ENCODE measurements at places on chromosomes 1 and 21. TPM values are rescaled to one million over a fixed set of nuclear protein-coding genes. Genes with fewer than 3 reads are reported as not detected.
A peak's percentile ranks its signal among the peaks of the same experiment; 100 is the strongest.

GRCh38 chr1:155083052-155083541 lies 4.5 kb downstream of the EFNA3 start:
- no peak for DNase-seq

DNA sequence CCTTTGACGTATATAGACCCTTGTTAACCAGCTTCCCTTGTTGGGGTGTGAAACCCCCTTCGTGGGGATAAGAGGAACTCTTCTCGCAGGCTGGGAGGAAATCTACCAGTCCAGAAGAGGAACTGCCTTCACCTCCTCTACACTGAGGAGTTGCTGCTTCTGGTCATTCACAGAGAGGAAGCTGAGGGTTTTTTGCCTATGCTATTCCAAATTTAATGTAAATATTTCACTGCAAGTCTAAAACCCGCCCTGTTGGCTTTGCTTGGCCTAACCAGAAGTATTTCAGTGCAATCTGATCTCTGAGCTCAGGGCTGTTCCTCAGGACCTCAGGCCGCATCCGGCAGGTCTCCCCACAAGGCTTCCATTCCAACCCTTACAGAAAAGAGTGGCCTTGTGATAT lies 150.1 kb downstream of the HIVEP3 start:
- no peak for DNase-seq

DNA sequence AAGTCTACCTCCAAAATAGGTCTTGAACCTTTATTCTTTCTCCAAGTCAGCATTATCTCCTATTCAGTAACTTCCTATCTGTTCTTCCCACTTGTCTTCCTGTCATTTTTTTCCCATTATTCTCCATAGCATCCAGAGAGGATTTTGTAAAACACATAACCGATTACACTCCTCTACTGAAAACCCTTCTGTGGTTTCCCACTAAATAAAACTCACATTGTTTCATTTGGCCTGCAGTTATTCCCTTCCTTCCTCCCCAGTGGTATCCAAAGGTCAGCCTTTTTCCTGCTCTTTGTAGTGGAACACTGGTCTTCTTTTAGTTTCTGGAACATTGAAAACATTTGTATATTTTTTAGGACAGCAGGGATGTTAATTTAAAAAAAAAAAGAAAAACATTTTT lies 266.0 kb downstream of the GPR52 start:
- DNase-seq = peak; percentile 19

GRCh38 chr1:22870201-22870871 lies 102.3 kb downstream of the LACTBL1 start:
- peak; percentile 69 for DNase-seq

- no peak for DNase-seq
These were observed 6.2 kb downstream of the FBXO2 start for GRCh38 chr1:11648039-11648438.

DNA sequence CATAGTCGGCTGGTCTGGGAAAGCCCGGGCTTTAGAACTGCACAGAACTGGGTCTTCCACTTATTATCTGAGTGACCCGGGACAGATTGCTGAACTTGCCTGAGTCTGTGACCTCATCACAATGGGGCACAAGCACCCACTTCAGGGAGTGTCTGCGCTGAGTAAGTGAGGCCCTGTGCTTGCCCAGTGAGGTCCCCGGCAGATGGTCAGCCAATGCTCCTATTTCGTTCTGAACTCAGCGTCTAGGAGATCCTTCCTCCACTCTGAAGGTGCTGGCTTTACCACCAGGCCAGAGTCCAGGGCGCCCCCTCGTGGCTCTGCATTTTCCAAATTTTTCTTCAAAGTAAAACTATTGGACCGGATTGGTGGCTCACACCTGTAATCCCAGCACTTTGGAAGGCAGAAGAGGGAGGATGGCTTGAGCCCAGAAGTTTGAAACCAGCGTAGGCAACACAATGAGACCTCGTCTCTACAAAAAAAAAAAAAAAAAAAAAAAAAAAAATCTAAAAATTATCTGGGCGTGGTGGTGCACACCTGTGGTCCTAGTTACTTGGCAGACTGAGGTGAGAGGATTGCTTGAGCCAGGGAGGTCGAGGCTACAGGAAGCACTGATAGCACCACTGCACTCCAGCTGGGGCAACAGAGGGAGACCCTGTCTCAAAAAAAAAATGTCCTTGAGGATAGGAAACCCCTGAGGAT lies 61.7 kb downstream of the FCRL5 start:
- DNase-seq = peak; percentile 82

- no peak for DNase-seq
These were observed 28.0 kb downstream of the GRIK3 start for GRCh38 chr1:37006132-37006868.

HRNR gene
- not detected for total RNA-seq

SLC37A1 gene
- total RNA-seq = 12.7 TPM

PTPRC gene
- total RNA-seq = 17.1 TPM

TUFT1 gene
- 21.1 TPM for total RNA-seq
